Activated CD8-positive, alpha-beta T cell treated with anti-CD3 and anti-CD28 coated beads, Interleukin-2, amount 10 ng/mL, durations not matched to agents 7 days and 5 days (primary cell): ENCODE measurements at places on chromosomes 1 and 21. TPM values are rescaled to one million over a fixed set of nuclear protein-coding genes. Genes with fewer than 3 reads are reported as not detected.

DISC1 gene
- 14.7 TPM for total RNA-seq

DHRS3 gene
- total RNA-seq: 86.8 TPM

TRIM58 gene
- total RNA-seq: 0.21 TPM

AMY2A gene
- not detected for total RNA-seq

PLA2G4A gene
- total RNA-seq: not detected

NPL gene
- 1.7 TPM for total RNA-seq

FAM151A gene
- total RNA-seq: not detected

HSD3B1 gene
- not detected for total RNA-seq

KRTAP11-1 gene
- total RNA-seq: not detected

HENMT1 gene
- total RNA-seq: 38.7 TPM

- no peak overlapping the region for H3K27ac ChIP-seq
- H3K27me3 ChIP-seq: no peaks in the 10 kb centered on the region
- peaks cover 6% of the 10 kb centered on the region for H3K36me3 ChIP-seq
- H3K4me3 ChIP-seq: no peak overlapping the region
- no peak for DNase-seq
These were observed 597.1 kb downstream of the KIF26B start for GRCh38 chr1:245751726-245752470.

- peak overlapping the region; percentile 17 for H3K4me3 ChIP-seq
- peaks cover 56% of the 10 kb centered on the region for H3K27me3 ChIP-seq
- H3K4me1 ChIP-seq: peaks cover 7% of the 10 kb centered on the region
- DNase-seq: no peak
- H3K27ac ChIP-seq: no peak overlapping the region
These were observed 559 bp downstream of the SERTAD4 start for GRCh38 chr1:210233216-210233494.

DNA sequence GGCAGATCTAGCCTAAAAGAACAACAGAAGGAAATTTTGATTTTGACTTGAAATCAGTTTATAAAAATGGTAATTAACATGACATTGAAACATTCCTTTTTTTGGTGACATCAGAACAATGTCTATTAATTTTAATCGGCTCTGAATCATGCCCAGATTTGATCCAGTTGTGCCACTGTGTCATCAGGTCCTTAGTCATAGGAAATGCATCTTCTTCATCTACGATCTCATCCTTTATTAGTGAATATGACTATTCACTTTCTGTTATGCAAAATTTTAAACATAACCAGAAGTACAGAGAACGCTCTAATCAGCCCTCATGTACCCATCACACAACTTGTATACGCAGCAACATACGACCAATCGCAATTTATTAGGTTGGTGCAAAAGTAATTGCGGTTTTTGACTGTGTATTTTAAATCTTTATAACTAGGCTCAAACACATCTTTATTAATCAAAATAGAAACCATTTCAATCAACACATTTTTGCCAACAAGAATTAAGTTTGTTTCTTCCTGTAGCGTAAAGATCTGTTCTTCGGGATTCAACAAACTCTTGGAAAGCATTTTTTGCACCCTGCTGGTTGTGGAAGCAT, 40.3 kb upstream of the TLR5 start:
- no peak overlapping the region for H3K4me3 ChIP-seq
- H3K4me1 ChIP-seq: peaks cover 8% of the 10 kb centered on the region

- no peak for DNase-seq
- H3K36me3 ChIP-seq: no peaks in the 10 kb centered on the region
- no peak within 1 kb of the TSS for H3K27ac ChIP-seq
- peaks cover 52% of the 10 kb centered on the region for H3K4me1 ChIP-seq
These were observed at the start of gene SMPDL3B for GRCh38 chr1:27934818-27935549. Gene SMPDL3B, plus strand, starts transcription at chr1:27935000. Its CDS starts 184 bp downstream, at chr1:27935184.

DNA sequence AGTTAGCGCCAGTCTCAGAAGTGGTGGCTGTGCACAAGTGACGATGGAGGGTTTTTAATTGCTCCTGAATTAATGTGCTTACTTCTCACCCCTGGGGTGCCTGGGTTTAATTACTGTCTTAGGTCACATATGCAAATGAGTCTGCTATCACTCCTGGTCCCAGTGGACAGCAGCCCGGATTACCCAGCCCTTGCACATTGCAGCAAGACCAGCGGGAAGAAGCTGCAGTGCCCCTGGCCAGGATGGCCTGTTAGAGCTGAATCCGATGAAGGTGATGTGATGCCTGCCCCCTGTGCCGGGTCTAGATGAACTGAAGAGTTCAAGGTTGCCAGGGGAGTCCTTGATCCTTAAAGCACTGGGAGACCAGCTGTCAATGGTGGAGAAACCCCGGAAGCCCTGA, 24.2 kb downstream of the ENO1 start:
- no peak overlapping the region for H3K27ac ChIP-seq
- no peak overlapping the region for H3K4me3 ChIP-seq
- no peak for DNase-seq
- peaks cover 28% of the 10 kb centered on the region for H3K36me3 ChIP-seq
- H3K4me1 ChIP-seq: peaks cover 21% of the 10 kb centered on the region

- H3K27ac ChIP-seq: no peak overlapping the region
- no peak overlapping the region for H3K4me3 ChIP-seq
- H3K27me3 ChIP-seq: no peaks in the 10 kb centered on the region
These were observed 11.7 kb downstream of the FLG start for GRCh38 chr1:152313319-152313801.

DNA sequence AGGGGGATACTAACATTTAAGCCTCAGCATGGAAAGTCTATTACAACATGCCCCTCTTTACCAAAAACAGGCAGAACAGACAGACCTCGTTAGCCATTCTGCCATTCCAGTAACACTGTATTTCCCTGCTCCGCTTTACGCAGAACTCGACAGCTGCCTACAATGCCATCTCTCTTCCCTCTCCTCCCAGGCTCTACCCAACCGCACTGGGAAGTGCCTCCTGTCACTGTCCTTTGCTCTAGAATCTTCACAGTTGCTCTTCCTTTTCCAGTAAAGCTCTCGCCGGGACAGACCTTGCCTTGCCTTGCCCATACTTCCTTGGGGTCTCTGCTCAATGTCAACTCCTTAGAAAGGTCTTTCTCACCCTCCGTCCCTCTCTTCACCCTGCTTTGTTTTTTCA, 22.8 kb downstream of the COA6 start:
- H3K4me1 ChIP-seq: peaks cover 26% of the 10 kb centered on the region
- no peaks in the 10 kb centered on the region for H3K27me3 ChIP-seq
- no peak overlapping the region for H3K27ac ChIP-seq
- no peak for DNase-seq
- H3K4me3 ChIP-seq: no peak overlapping the region

- H3K4me1 ChIP-seq: no peaks in the 10 kb centered on the region
- no peaks in the 10 kb centered on the region for H3K36me3 ChIP-seq
- peak; percentile 45 for DNase-seq
- no peak overlapping the region for H3K27ac ChIP-seq
- H3K4me3 ChIP-seq: no peak overlapping the region
These were observed 23.3 kb downstream of the CYP2J2 start for GRCh38 chr1:59903141-59903754.

GRCh38 chr21:18782721-18783120, 379.1 kb upstream of the TMPRSS15 start:
- no peak overlapping the region for H3K27ac ChIP-seq
- no peak for DNase-seq
- no peaks in the 10 kb centered on the region for H3K4me1 ChIP-seq
- H3K36me3 ChIP-seq: no peaks in the 10 kb centered on the region
- H3K27me3 ChIP-seq: no peaks in the 10 kb centered on the region

DNA sequence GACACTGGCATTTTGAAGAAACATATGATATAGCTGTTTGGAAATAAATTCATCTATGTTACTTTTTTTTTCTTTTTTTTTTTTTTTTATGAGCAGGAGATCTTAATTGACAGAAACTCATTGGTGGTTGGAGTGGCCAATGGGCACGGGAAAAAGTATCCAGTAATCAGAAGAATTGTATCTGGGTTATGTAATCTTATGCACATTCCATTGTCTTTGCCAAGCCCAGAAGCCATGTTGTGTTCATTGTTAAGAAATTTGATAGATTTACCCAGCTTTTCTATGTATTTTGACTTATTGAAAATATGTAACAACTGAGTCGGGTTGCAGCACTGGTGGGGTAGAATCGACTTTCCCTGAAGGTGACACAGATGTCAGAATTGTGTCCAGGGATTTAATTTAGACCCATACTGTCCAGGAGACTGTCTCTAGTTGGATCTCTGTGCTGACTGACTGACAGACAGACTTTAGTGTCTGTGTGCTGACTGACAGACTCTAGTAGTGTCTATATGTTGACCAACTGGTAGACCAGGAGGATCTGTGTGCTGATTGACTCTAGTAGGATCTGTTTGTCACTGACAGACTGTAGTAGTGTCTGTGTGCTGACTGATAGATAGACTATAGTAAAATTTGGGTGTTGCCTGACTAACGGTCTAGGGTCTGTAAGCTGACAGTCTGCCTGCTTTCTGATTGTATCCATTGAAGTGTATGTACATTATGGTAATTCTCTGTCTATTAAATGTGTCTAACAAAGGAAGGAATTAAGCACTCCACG, 12.3 kb upstream of the C4BPB start:
- no peak for DNase-seq
- H3K27ac ChIP-seq: no peak overlapping the region
- H3K36me3 ChIP-seq: peaks cover 10% of the 10 kb centered on the region
- H3K4me3 ChIP-seq: no peak overlapping the region
- H3K27me3 ChIP-seq: peaks cover 2% of the 10 kb centered on the region
- peaks cover 25% of the 10 kb centered on the region for H3K4me1 ChIP-seq

- no peak overlapping the region for H3K4me3 ChIP-seq
- peaks cover 18% of the 10 kb centered on the region for H3K27me3 ChIP-seq
- H3K36me3 ChIP-seq: no peaks in the 10 kb centered on the region
- H3K27ac ChIP-seq: no peak overlapping the region
- no peaks in the 10 kb centered on the region for H3K4me1 ChIP-seq
- DNase-seq: no peak
These were observed 50.9 kb upstream of the NR5A2 start for GRCh38 chr1:199976496-199977144.

- H3K27ac ChIP-seq: no peak overlapping the region
- no peaks in the 10 kb centered on the region for H3K4me1 ChIP-seq
- no peak overlapping the region for H3K4me3 ChIP-seq
- DNase-seq: no peak
These were observed 1160.8 kb upstream of the ADGRL2 start for GRCh38 chr1:80639777-80640533.

- H3K27me3 ChIP-seq: peaks cover 51% of the 10 kb centered on the region
- H3K27ac ChIP-seq: no peak overlapping the region
- peaks cover 3% of the 10 kb centered on the region for H3K4me1 ChIP-seq
- no peak for DNase-seq
- no peaks in the 10 kb centered on the region for H3K36me3 ChIP-seq
- no peak overlapping the region for H3K4me3 ChIP-seq
These were observed 1.6 kb upstream of the HPCA start for GRCh38 chr1:32884726-32885125.

DNA sequence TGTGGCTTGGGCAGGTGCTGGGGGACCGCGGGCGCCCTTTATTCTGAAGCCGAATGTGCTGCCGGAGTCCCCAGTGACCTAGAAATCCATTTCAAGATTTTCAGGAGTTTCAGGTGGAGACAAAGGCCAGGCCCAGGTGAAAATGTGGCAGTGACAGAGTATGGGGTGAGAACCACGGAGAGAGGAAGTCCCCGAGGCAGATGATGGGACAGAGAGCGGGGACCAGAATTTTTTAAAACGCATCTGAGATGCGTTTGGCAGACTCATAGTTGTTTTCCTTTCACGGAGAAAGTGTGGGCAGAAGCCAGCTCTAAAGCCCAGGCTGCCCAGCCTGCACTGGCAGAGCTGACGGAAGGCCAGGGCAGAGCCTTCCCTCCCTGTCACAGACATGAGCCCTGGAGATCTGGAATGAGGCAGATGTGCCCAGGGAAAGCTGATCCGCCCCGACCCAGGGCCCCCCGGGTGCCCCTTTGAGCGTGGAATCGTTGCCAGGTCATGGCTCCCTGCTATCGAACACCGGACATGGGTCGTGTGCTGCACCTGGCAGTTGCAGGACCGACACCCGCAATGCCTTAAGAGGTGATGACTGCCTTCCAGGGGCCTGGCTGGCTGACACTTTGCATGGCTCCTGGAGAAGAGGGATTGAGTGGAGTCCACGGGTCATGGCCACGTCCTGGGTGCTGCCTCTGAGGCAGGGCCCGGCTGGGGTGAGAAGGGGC, 6.5 kb upstream of the SLX9 start:
- no peak overlapping the region for H3K27ac ChIP-seq
- no peak for DNase-seq
- H3K4me3 ChIP-seq: peak overlapping the region; percentile 12

- no peaks in the 10 kb centered on the region for H3K27me3 ChIP-seq
- peaks cover 23% of the 10 kb centered on the region for H3K36me3 ChIP-seq
- H3K4me1 ChIP-seq: peaks cover 24% of the 10 kb centered on the region
- H3K4me3 ChIP-seq: no peak overlapping the region
- DNase-seq: peak; percentile 84
- no peak overlapping the region for H3K27ac ChIP-seq
These were observed 4.6 kb downstream of the DMAP1 start for GRCh38 chr1:44217809-44218410.

DNA sequence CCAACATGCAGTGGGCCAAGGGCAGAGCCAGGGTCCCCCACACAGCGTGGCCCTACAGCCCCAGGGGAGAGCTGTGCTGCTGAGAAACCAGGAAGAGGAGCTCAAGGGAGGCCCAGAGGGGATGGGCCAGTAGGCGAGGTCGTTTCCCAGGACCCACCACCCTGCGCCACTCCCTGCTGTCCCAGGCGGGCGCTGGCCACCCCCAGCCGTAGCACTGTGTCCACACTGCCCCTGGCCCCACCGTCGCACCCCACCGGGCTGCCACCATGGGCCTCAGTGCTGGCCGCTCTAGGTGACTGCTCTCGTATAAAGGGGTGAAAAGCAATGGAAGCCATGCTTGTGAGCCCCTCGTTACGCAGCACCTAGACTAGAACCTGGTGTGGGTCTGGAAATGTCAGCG, 22.4 kb downstream of the NADK start:
- peaks cover 27% of the 10 kb centered on the region for H3K36me3 ChIP-seq
- no peak overlapping the region for H3K4me3 ChIP-seq
- no peak for DNase-seq
- H3K27ac ChIP-seq: no peak overlapping the region
- no peaks in the 10 kb centered on the region for H3K27me3 ChIP-seq

GRCh38 chr1:213728593-213729536, 258.9 kb upstream of the PROX1 start:
- H3K4me1 ChIP-seq: no peaks in the 10 kb centered on the region
- H3K27ac ChIP-seq: no peak overlapping the region
- H3K27me3 ChIP-seq: no peaks in the 10 kb centered on the region

DNA sequence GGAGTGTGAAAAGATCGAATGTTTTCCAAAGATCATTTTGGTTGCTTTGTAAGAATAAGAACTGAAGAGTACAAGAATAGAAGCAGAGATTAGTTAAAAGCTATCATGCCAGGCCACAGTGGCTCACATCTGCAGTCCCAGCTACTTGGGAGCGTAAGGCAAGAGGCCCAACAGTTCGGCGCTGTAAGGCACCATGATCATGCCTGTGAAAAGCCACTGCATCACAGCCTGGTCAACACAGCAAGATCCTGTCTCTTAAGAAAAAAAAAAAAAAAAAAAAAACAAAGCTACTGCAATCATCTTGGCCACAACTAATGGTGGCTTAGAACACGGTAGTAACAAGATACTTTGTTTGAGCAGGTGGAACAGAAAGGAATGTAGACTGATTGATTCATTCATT, 116.2 kb downstream of the EIF4G3 start:
- no peak for DNase-seq
- no peaks in the 10 kb centered on the region for H3K4me1 ChIP-seq
- H3K4me3 ChIP-seq: no peak overlapping the region
- H3K27me3 ChIP-seq: no peaks in the 10 kb centered on the region
- H3K36me3 ChIP-seq: no peaks in the 10 kb centered on the region
- H3K27ac ChIP-seq: no peak overlapping the region

- peaks cover 17% of the 10 kb centered on the region for H3K27me3 ChIP-seq
- no peaks in the 10 kb centered on the region for H3K4me1 ChIP-seq
- H3K4me3 ChIP-seq: no peak overlapping the region
- H3K27ac ChIP-seq: no peak overlapping the region
- DNase-seq: no peak
- no peaks in the 10 kb centered on the region for H3K36me3 ChIP-seq
These were observed 412 bp downstream of the ABCA4 start for GRCh38 chr1:94120570-94120901.
